Nucleus accumbens (tissue), 56 donors: ENCODE measurements at places on chromosomes 7 and 10.
A peak's percentile ranks its signal among the peaks of the same experiment; 100 is the strongest.

GRCh38 chr10:93954726-93955363, 38.9 kb upstream of the PLCE1 start:
- no peak for DNase-seq

GRCh38 chr10:26367771-26368170, 70.4 kb upstream of the APBB1IP start:
- DNase-seq: no peak

DNA sequence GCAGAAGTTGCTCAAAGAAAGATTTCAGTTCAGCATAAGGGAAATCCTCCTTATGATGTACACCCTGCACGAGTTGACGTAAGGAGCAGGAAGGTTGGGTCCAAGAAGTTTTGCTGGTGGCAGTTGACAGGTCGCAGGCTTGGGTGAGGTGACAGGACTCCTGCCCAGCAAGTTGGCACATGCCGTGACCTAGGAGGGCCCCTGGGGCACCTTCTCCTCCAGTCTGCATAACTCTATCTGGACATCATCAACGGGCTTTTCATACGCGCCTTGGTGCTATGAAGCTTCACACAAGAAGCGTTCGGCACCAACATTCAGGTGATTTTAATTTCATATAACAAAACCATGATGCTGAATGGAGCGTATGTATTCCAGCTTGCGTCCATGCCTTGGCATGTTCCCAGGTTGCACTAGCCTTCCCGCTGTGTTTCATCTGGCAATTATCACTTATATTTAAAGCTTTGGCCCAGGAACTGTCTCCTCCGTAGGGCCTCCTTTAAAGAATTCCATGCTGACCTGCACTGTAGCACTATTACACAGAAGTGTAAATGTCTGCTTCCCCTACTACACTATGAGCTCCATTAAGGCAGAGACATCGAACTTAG, 651.6 kb upstream of the FOXK1 start:
- no peak for DNase-seq

DNA sequence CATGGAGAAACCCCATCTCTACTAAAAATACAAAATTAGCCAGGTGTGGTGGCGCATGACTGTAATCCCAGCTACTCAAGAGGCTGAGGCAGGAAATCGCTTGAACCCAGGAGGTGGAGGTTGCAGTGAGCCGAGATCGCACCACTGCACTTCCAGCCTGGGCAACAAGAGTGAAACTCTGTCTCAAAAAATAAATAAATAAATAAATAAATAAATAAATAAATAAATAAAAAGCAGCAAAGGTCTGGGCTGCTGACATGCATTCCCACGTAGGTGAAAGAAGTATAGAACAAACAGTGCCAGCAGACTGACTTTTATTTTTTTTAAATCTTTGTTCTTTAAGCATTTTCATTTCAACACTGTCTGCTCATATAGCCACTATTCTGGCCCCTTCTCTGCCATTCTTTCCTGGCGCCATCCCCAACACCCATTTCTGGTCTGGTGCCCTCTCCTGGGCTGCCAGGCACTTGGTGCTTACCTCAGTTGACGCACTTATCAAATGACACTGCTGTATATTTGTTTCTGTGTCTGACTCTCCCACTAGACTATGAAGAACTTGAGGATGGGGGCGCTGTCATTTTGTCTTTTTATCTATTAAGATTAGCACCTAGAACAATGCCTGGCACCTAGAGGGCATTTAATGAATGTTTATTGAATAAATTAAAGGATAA, 15.6 kb downstream of the FAM107B start:
- no peak for DNase-seq

DNA sequence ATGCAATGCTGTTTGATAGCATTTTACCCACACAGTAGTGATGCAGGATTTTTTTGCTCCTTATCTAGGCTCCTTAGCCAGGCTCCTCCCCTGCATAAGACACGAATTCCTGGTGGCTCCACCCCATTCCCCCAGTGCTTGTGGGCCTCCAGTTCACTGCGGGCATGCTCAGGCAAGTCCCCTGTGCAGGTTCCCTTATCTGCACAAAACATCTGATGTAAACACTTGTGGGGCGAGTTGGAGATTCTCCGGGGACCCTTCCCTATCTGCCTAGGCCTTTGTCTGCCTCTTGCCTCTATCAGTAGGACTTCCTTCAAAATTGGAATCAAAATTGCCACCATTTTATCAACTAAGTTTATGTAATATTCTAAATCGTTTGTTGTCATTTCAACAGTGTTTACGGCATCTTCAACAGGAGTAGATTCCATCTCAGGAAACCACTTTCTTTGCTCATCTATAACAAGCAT, 5.4 kb upstream of the STK17A start:
- no peak for DNase-seq

DNA sequence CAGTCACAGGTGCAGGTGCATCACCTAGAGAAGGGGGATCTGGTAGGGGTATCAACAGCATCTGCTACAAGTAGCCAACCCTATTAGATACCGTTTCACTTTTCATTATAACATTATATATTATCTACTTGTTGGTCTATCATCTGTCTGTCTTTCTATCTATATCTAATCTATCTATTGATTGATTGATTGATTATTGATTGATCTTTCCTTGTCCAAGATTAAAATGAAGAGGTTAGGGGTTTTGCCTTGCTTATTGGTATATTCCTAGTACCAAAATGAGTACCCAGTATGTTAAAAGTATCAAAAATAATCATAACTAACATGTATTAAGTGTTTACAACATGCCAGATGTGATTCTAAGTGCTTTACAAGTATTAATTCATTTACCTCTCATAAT, 121.5 kb downstream of the GPR158 start:
- no peak for DNase-seq

GRCh38 chr7:100547872-100548271, 8.9 kb downstream of the AGFG2 start:
- no peak for DNase-seq

- DNase-seq: no peak
These were observed 8.3 kb upstream of the BCL7B start for GRCh38 chr7:73565675-73566340.

DNA sequence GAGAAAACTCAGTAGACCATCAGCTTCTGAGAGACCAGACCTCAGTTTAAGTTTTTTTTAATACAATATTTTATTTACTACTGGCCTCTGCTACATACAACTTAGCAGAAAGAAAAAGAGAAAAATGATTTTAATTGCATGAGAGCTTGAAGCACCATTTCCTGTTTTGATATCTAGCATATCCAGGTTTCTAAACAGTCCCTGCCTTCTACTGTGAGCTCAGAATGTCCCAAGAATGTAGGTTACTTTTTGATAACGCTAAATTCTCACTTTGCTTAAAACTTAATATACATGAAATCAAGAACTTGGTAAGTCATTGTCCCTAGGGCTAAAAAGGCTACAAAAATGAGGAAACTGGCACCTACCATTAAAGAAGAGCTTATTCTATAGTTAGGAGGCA, 7.0 kb downstream of the TMEM243 start:
- DNase-seq: no peak

GRCh38 chr10:85655411-85655810, 711.2 kb downstream of the GRID1 start:
- DNase-seq: no peak

DNA sequence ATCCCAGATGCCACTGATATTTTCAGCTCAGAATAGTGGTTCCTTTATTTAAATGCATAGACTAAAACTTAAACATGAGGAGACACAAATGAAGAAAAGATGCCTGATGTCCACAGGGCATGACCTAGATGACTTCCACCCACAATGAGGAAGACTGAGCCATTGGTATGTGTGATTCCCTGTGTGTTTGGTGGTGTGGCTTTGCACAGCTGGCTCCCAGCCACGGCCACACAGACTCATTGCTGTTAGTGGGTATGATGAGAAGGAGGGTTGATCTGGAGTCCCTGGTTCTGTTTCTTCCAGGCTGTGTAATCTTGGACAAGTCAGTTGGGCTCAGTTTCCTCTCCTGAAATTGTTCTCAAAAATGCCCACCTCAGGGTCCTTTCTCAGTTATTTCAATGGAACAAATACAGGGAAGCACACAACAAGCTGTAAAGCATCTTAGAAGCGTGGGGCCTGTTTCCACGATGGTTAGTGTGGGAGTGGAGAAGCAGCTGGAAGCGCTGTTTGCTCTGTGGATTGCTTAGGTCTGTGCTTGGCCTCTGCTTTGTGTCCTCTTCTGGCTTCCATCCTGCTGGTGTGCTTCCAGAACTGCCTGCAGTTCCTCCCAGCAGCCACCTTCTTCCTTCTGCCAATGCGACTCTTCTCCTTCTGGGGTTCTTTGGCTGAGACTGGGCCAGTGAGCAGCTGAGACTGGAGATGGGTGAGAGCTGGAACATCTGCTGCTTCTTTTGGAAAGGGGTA, 303.7 kb downstream of the BMPER start:
- DNase-seq: no peak

GRCh38 chr7:100467638-100468373, 3.7 kb upstream of the SPACDR start:
- DNase-seq: peak; percentile 95
